Activated CD4-positive, alpha-beta memory T cell treated with anti-CD3 and anti-CD28 coated beads for 36 hours (primary cell): ENCODE measurements at places on chromosomes 1 and 21. TPM values are rescaled to one million over a fixed set of nuclear protein-coding genes. Genes with fewer than 3 reads are reported as not detected.

GRCh38 chr1:14535619-14536355 is 62.7 kb upstream of the KAZN start:
- no peak for DNase-seq
- H3K4me1 ChIP-seq = no peaks in the 10 kb centered on the region

DNA sequence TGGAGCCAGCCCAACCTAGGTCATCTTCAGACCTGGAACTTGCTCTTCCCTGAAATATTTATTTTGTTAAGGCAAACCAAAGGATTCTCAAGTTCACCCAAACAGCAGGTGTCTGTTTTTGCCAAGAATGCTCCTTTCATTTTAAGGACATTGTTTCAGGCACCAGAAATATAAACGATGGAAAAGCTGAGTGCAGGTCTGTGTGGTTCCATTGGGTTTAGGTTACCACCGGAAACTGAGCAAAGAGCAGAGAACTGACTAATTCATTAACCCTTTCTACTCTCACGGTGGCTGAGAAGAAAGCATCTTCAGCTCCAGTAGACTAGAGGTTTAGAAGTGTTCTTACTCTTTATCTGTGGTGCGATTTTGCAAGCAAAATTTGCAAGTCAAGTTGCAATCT is 38.0 kb upstream of the ZC3H11B start:
- H3K4me1 ChIP-seq = no peaks in the 10 kb centered on the region
- no peaks in the 10 kb centered on the region for H3K27me3 ChIP-seq

DNA sequence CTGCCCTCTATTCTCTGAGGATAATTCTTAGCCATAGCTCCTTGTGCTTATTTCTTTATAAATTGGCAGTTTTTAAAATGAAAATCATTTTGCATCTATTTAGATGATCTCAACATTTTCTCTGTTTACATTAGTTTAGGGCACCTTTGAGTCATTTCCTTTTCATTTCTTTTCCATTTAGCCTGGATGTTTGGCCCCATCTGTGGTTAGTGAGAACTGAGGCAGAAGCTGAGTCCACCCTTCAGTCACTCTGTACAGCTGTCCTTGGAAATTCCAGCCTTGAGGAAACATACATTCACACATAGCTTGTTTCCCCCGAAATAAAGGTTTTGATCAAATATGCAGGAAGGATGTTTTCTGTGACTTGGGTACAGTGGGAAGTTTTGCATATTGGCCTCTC is 123.7 kb downstream of the NTNG1 start:
- H3K4me1 ChIP-seq = no peaks in the 10 kb centered on the region
- H3K27me3 ChIP-seq = no peaks in the 10 kb centered on the region
- DNase-seq = no peak
- no peaks in the 10 kb centered on the region for H3K36me3 ChIP-seq
- H3K4me3 ChIP-seq = no peak overlapping the region
- no peak overlapping the region for H3K27ac ChIP-seq

DNA sequence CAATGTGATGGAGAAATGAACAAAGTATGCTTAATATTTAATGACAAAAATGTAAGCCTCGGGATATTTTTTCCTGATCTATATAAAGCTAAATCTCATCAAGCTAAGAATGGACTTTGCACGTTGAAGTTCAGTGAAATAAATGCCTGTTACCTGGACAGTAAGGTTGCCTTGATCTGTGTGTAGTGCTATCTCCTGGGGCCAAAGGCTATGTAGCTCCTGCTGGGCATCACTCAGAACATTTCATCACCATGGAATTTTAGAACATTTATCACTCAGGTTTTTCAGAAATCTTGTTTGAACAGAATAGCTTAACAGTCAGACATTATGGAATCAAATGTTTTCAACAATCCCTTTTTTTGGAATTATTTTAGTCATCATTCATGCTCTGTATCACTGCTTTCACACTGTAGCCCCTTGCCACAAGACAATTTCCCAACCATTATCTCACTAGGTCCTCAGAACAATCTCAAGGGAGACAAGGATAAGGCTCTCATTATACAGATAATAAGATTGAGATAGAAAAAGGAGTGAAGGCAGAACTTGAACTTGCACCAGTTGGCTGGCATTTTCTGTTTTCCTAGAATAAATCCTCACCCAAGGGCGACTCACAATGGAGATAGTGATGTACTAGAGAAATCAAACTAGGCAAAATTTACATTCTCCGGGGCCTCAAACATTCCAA is 3.7 kb downstream of the OR10J1 start:
- no peaks in the 10 kb centered on the region for H3K4me1 ChIP-seq
- DNase-seq = no peak
- no peak overlapping the region for H3K4me3 ChIP-seq
- no peak overlapping the region for H3K27ac ChIP-seq
- H3K27me3 ChIP-seq = peaks cover 18% of the 10 kb centered on the region

- H3K27ac ChIP-seq = no peak overlapping the region
- H3K27me3 ChIP-seq = peaks cover 8% of the 10 kb centered on the region
- peaks cover 7% of the 10 kb centered on the region for H3K4me1 ChIP-seq
- no peak overlapping the region for H3K4me3 ChIP-seq
- no peaks in the 10 kb centered on the region for H3K36me3 ChIP-seq
Observed at GRCh38 chr1:28114844-28115243, 26.4 kb upstream of the EYA3 start.

PCNX2 gene
- 18.5 TPM for total RNA-seq

LRRC71 gene
- not detected for total RNA-seq
